ENCODE measurements at places on chromosomes 2 and 18. TPM values are rescaled to one million over a fixed set of nuclear protein-coding genes. Genes with fewer than 3 reads are reported as not detected.

RAPGEF4 gene
- total RNA-seq, result 1.7 TPM

PKDCC gene
- total RNA-seq, result 74.4 TPM

STEAP3 gene
- 0.73 TPM for total RNA-seq

APLF gene
- 6.9 TPM for total RNA-seq

MEX3C gene
- 70.7 TPM for total RNA-seq

PHOSPHO2 gene
- 8.6 TPM for total RNA-seq

TMEM214 gene
- total RNA-seq, result 55.2 TPM

VWC2L gene
- total RNA-seq, result 0.23 TPM

WNT6 gene
- not detected for total RNA-seq

SH3RF3 gene
- 0.84 TPM for total RNA-seq

HOXD12 gene
- total RNA-seq, result not detected

SLC4A3 gene
- total RNA-seq, result 10.0 TPM

TCF7L1 gene
- total RNA-seq, result 41.8 TPM

TSGA10 gene
- 7.9 TPM for total RNA-seq

Measured in neural crest cell (in vitro differentiated cells).